ENCODE measurements at places on chromosomes 1 and 21.

- no peak for DNase-seq
Measured at GRCh38 chr1:32200226-32201010, at the start of gene CCDC28B. CCDC28B (plus strand) TSS chr1:32200595; CDS start chr1:32201936, 1,341 bp downstream.

GRCh38 chr1:111819566-111820263 lies 64.0 kb downstream of the DDX20 start:
- DNase-seq, result no peak

GRCh38 chr1:119603695-119604094 lies 44.4 kb downstream of the ZNF697 start:
- DNase-seq, result no peak

DNA sequence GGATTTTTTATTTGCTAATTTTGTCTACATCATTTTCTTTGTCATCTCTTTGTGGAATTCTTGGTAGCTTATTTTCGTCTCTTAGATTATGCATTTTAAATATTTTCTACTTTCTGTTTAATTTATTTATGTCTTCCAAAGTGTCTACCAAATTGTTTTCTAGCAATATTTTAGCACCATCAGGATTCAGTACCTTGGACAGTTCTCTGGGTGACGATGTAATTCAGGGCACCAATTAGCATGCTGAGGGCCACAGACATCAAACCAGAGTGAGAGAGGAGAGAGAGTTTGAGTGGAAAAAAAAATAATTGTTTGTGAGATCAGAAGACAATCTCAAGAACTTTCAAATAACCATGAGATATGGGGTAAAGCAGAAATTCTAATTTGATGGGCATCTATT lies 169.8 kb upstream of the CXADR start:
- DNase-seq, result no peak

DNA sequence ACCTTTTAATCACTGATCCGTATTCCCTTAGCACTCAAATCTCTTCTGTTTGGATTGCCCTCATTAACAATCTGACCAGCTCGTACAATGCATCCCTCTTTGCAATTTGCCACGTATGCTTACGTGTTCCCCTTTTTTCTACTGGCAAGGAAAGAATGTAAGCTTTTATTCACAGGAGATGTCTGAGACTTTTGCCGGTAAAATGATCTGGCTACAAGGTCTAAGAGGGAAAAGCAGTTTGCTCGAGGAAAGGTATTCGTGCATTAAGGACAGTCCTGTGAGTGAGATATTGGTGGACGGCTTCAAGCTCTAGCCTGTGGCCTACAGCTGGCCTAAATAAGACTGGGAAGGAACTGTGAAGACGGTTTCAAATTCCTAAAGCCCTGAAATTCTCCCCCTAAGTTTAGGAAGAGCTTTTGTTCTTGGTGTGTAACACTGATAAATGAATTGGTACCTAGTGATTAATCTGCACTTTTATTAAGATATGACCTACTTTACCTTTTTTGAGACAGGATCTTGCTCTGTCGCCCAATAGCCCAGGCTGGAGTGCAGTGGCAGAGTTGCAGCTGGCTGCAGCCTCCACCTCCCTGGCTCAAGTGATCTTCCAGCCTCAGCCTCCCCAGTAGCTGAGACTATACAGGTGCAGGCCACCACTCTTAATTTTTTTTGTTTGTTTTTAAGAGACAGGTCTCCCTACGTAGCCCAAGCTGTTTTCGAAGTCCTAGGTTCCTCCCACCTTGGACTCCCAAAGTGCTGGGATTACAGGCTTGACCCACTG lies 895 bp upstream of the UBR4 start:
- DNase-seq, result no peak

GRCh38 chr1:153525088-153525728 lies 10.6 kb downstream of the S100A6 start:
- DNase-seq, result no peak

DNA sequence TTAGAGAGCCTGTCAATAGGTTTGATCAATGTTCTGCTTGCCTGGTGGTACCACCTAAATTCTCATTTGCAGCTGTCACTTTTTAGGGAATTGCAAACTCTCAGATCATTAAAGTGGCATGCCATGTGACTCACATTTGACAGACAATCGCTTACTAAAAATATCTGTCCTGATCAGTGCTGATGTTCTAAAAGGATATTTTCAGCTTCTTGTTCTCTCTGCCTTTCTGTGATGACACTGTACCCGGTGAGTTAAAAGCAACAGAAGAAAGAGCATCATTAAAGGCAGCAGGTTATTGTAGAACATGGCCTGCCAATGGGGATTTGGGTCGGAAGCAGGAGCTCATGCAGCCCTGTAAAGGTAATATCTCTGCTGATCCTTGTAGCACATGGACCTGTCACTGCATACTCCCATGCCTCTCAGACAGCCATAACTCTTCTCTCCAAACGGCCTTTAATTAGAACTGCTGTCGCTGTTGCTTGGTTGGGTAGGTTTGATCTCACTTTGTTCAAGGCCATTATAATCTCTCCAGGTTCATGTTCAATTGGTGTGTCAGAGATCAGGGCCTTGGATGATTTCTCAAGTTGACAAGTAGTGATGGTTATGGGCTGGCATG lies 441.3 kb upstream of the DEPDC1 start:
- no peak for DNase-seq

- DNase-seq, result no peak
Measured at GRCh38 chr21:17802572-17802971, 16.6 kb downstream of the C21orf91 start.

DNA sequence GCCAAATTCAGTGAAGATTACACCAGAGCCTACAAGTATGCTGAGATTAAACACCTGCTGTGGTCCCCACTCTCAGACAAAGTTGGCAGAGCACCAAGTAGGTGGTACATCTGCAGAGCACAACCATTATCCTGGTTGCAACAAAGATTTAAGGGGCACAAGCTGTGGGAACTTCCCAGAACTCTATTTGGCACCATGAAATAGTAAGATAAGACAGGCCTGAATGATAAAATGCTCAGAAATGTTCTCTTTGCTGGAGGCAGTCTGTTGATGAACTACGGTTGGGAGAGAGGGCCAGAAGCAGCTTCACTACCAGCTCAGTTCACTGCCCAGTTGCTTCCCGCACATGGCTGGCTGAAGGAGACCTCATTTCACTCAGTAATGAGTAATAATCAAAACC lies 19.9 kb downstream of the RPL5 start:
- DNase-seq, result no peak

DNA sequence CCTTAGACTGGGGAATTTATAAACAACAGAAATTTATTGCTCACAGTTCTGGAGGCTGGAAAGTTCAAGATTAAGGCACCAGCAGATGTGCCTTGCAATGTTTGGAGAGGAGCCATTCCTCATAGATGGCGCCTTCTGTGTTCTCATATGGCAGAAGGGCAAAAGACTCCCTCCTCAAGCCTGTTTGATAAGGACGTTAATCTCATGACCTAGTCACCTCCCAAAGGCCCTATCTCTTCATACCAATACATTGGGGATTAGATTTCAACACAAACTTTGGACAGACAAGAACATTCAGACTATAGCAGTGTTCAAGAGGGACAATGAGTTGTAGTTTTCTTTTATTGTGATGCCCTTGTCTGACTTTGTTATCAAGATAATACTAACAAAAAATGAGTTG lies 34.3 kb downstream of the PSMG1 start:
- no peak for DNase-seq

GRCh38 chr1:9629445-9630201 lies 21.9 kb upstream of the PIK3CD start:
- DNase-seq, result peak; percentile 50

GRCh38 chr1:218330043-218330623 lies 15.0 kb upstream of the TGFB2 start:
- DNase-seq, result no peak

- DNase-seq, result no peak
Measured at GRCh38 chr1:30319765-30320580, 403.4 kb downstream of the MATN1 start.

GRCh38 chr1:116470671-116471070 lies 97.6 kb downstream of the ATP1A1 start:
- DNase-seq, result no peak

- DNase-seq, result no peak
Measured at GRCh38 chr1:230735447-230735846, 11.7 kb upstream of the CAPN9 start.

- DNase-seq, result no peak
Measured at GRCh38 chr1:36528361-36529349, 45.9 kb upstream of the CSF3R start.

DNA sequence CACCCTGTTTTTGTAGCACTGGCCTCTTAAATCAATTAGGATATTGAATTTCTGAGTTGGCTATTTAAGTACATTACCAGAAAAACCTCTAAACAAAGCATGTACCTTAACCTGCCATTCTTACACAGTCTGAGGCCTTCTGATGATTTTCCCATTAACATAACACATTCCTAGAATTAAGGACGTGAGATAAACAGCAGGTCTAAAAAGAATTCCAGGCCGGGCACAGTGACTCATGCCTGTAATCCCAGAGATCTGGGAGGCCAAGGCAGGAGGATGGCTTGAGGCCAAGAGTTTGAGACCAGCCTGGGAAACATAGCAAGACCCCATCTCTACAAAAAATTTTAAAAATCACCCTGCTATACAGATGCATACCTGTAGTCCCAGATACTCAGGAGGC lies 18.0 kb upstream of the LRRC8D start:
- no peak for DNase-seq

DNA sequence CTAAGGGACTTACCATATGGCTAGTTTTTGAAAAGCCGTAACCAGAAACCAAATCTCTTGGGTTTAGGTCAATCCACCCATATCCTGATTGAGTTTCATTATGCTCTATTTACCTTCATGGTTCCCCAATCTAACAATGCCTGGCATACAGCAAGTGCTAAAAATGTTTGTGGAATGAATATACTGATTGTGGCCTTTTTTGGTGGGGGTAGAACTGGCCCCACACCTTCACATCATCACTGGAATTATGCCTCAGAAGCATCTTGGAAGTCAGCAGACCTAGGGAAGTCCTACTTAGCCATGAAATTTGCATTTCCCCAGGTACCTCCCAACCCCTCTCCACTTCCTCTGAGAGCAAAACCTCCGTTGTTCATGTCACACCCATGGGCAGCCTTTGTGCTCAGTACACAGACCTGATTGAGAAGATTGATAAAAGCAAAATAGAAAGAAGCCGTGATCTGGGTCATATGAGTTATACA lies 17.8 kb upstream of the SLAMF1 start:
- DNase-seq, result no peak

- DNase-seq, result no peak
Measured at GRCh38 chr1:19033926-19034680, 77.6 kb upstream of the IFFO2 start.

- no peak for DNase-seq
Measured at GRCh38 chr1:44857446-44857845, 14.4 kb upstream of the PTCH2 start.

DNA sequence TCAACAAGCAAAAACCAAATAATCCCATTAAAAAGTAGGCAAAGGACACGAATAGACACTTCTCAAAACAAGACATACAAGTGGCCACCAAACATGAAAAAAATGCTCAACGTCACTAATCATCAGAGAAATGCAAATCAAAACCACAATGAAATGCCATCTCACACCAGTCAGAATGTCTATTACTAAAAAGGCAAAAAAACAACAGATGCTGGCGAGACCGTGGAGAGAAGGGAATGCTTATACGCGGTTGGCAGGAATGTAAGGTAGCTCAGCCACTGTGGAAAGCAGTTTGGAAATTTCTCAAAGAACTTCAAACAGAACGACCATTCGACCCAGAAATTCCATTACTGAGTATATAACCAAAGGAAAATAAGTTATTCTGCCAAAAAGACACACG lies 145.1 kb upstream of the EDN2 start:
- no peak for DNase-seq

GRCh38 chr1:231107151-231107550 lies 54.7 kb upstream of the TRIM67 start:
- DNase-seq, result no peak

GRCh38 chr1:192810253-192810880 lies 1.5 kb downstream of the RGS2 start:
- no peak for DNase-seq

DNA sequence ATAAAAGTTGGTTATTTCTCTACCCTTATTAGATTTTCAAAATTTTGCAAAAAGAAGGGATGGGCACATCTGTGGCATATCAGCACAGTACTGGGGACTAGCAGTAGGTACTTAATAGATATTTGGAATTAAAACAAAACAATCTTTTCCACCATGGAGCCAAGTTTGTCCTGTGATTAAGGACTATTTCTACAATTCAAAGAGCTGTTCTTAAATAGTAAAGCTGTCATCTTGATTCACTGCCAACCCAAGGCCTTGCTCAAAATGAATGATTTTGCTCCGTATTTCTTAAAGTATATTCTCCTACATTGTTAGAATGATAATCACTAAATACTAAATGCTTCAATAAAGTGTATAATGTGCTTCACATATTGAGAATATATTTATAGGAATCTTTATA lies 169.9 kb downstream of the S1PR1 start:
- DNase-seq, result no peak

DNA sequence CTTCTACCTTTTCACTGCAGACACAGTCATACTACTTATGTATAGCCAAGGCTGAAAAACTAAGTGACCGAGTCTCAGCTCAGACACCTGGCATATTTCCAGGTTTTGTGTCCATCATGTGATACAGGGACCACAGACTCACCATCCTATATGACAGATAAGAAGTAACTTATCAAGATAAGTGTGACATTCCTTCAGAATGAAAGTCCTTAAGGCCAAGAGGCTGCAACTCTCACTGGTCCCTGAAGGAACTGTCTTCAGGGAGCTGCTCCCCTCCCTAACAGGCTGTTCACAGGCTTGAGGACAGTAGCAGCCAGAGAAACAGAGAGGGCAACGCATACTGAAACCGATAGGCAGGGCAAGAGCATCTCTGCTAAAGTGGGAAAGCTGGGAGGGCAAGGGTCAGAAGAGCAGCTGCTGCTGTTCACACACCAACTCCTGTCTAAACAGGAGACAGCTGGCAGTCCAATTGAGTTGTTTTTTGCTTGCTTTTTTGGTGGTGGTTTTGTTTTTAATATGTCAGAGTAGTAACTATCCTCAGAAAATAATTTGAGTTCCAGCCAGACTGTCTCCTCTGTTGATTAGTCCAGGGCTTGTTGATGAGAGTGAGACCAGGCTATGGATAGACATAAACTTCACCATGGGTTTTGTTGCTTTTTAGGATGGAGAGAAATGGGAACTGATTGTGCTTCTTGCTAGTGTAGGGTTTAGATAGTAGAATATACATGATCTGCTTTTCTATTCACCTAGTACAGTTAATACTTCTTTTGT lies 67.7 kb downstream of the MACF1 start:
- DNase-seq, result no peak

GRCh38 chr1:65371544-65371943 lies 48.9 kb upstream of the LEPR start:
- DNase-seq, result no peak

DNA sequence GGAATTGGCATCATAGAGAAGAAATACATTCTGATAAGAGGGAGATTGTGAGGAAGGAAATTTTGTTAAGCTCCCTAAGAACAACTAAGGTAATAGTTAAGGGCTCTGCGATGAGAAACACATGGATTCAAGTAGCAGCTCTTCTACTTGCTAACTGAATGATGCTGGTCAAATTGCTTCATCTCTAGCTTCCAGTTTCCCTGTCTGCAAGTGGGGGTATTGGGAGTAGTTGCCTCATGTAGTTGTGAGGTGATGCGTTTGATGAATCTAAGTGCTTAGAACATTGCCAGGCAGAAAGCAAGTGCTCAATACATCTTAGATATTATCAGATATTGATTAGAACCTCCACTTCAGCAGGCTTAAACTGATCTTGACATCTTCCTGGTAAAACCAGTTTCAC lies 84.8 kb downstream of the CD58 start:
- no peak for DNase-seq

- no peak for DNase-seq
Measured at GRCh38 chr1:29256394-29256793, 20.1 kb downstream of the PTPRU start.

- no peak for DNase-seq
Measured at GRCh38 chr1:202416641-202417040, 68.1 kb downstream of the PPP1R12B start.
